Activated CD4-positive, alpha-beta memory T cell treated with anti-CD3 and anti-CD28 coated beads, Interleukin-2, amount 10 ng/mL, durations not matched to agents 7 days and 5 days (primary cell): ENCODE measurements at places on chromosomes 12 and 14.
A peak's percentile ranks its signal among the peaks of the same experiment; 100 is the strongest.

- peak; percentile 75 for DNase-seq
Measured at GRCh38 chr12:131608740-131609690, 101.9 kb upstream of the SFSWAP start.

DNA sequence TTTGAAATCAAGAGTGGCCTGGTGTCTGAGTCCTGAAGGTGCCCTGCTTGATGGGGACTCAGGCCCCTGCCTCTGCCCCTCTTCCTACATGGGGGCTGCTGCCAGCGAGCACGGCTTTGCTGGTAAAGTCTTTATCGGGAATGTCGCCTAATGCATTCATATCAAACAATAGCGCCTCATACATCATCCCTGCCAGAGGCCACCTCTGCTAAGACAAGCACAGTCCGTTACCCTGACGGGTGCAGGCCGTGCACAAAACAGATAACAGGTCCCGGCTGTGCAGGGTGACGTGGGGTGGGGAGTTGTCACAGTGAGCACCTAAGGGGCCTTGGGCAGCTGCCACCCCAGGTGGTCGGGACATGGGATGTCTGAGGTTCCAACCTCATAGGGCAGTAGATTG, 68.4 kb upstream of the FAM222A start:
- no peak for DNase-seq

DNA sequence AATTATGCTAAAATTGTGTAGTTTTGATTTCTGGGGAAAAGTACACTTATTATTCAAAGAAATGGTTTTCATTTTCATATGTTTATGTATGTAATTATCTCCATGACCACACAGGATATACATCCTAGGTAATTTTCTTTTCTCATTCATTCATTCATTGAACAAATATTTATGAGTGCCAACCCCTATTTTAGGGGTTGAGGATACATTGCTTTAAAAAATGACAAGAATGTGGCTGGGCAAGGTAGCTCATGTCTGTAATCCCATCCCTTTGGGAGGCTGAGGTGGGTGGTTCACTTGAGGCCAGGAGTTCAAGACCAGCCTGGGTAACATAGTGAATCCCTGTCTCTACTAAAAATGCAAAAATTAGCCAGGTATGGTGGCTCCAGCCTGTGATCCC, 40.9 kb downstream of the SGPP1 start:
- no peak for DNase-seq

DNA sequence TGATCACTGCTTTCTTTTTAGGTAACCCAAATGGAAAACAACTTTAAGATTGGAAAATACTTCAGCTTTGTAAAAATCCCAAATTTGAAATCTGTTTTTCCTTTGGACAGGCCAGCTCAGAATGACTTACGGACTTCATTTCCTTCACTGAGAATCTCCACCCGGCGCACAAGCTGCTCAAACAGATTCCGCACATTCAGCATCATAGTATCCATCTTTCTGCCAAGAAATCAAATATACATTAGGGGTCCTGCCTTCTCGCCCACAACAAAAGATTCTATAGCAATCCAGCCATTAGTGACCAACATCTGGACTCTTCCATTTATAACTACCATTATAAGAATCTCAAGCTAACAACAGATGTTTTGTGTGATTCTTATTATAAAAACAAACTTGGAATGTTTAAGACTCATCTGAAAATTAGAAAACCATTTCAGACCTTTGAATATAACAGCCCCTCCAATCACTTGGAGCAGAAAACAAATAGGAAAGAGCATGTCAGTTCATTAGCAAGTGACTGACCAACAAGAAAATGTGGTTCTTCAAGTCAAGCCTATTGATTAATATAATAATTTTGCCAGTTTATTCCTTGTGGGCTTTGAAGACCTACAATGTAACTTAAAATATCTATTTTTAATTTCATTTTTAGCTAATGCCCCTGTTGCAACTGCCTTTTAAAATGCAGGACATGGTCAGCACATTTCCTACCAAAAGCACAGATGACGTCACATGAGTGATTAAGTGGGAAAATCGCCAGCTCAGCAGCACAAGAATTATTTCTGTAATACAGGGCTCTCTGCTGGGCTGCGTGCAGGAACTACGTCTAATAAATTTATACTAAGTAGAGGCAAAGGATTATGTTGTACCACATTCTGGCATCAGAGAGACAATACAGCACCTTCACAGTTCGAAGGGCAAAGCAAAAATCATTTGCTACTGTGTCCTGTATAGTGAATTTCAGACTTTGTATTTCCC, 8.5 kb downstream of the RACGAP1 start:
- DNase-seq = no peak
